ENCODE measurements at places on chromosomes 1 and 21.
A peak's percentile ranks its signal among the peaks of the same experiment; 100 is the strongest.

DNA sequence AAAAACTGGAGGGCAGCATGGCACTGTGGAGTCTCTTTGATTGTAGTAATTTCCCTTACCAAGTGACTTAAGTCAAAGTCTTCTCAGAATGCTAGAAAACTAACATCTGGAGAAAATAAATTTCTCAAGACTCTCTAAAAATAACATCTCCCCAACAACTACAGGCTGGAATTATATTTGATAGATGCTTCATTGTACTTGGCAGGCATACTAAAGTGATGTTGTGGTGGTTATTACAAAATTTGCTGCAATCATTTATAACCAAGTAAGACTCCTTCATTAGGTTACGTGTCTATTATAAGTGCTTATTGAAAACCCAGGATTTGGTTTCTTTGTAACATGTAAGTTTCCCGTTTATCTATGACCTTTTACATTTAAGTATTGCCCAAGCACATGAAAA lies 132.9 kb upstream of the NRIP1 start:
- DNase-seq: no peak

GRCh38 chr1:227828786-227829185 lies 13.3 kb downstream of the PRSS38 start:
- no peak for DNase-seq

DNA sequence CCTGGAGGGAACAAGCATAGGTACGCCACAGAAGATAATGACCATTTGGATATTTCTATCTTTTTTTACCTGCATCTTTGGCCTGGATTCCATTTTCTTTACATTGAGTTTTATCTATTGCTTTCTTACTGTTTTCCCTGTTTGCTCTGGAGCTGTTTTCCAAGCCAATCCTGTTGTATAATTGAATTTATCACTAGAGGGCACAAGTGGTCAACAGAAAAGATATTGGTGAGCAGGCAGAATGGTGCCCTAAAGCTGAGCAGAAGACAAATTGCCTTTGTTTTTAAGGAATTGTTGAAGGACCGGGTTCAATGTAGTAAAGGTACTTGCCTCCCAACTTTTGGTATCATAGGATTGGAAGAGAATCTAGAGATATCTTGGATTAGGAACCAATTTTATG lies 152.8 kb downstream of the PPP1R12B start:
- DNase-seq: peak; percentile 31

- no peak for DNase-seq
These were observed 54.4 kb upstream of the CDC42BPA start for GRCh38 chr1:227372726-227373130.

- DNase-seq: no peak
These were observed 1.1 kb upstream of the DMBX1 start for GRCh38 chr1:46488343-46489168.

DNA sequence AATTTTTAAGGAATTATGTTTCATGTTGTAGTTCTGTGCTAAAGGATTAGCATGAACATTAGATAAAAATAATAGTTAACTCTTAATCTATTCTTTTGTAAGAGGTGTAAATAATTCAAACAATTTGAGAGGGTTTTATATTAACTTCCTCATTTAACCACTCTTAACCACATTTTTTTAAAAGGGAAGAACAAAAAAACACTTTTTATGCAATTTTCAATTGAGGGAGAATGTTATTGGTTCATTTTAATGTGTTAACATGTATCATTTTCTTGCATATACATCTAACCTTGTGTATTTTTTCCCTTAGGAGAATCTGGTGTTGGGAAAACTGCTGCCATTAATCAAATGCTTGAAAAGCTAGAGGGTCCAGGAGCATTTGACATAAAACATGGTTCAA lies 169.0 kb downstream of the LBR start:
- no peak for DNase-seq

- no peak for DNase-seq
These were observed 23.8 kb downstream of the GLMN start for GRCh38 chr1:92274939-92275338.

GRCh38 chr1:187396226-187396625 lies 567.5 kb downstream of the PLA2G4A start:
- DNase-seq: no peak

GRCh38 chr21:14271053-14271452 lies 55.1 kb downstream of the RBM11 start:
- DNase-seq: no peak

DNA sequence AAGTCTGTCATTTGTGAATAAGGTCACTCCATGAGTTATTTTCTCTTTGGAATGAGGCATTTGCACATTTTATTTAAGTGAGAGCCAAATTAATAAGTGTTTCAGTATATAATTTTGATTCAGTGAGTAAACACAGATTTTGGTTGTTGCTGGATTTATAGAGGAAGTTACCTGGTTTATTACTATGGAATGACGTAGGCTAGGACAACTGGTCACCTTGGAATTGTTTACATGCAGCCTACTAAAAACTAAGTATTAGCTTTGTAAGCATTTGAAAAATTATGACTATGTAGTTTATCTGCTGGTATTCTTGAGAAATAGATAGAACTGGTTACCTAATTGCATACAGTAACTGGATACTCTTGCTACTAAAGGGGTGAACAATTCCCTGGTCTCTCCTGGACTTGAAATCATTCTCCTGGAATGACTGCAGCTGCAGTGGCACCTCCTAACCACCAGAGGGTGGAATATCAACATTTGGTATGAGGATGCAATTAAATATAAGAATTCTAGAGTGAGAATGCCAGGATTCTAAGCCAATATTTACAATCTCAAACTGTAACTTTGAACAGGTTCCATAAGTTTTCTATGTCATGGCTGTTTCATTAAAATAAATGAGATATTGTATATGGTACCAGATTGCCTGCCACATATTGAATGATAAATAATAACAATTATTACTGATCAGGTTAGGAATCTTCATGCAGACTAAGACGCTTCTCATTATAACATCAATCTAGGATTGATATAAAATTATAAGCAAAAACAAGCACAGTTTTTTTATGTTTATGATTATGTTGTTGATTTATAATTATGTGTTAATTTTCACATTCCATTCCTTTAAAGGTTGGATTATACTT lies 3.5 kb upstream of the KRTAP27-1 start:
- peak; percentile 3 for DNase-seq

DNA sequence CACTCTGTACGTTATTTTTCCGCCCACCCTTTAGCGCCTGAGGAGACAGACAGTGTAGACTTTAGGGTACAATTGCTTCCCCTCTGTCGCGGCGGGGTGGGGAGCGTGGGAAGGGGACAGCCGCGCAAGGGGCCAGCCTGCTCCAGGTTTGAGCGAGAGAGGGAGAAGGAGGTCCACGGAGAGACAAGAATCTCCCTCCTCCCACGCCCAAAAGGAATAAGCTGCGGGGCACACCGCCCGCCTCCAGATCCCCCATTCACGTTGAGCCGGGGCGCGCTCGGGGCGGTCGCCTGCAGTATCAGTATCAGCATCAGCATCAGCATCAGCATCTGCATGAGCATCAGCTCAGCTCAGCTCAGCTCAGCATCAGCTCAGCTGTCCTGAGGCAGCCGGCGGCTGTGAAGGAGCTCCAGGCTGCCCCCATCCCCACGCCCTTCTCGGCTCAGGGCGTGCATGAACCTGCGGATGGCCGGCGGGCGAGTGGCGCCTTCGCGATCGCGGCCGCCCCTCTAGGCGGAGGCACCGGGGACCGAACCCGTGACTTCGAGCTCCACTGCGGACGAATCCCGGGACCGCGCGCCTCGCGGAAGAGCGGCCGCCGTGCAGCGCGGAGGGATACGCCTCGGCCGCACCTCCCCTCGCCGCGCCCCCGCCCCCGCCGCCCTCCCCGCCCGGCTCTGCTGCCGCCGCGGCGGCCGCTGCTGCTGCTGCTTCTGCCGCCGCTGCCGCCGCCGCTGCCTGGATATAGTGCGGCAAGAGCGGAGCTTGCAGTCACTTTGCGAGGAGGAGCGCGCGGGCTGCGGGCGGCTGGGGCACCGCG lies at the start of gene NCAM2:
Gene NCAM2 (plus strand): TSS at position 774 of the 820 bp plus-strand sequence.
- peak; percentile 9 for DNase-seq

- no peak for DNase-seq
These were observed 84.3 kb downstream of the COL11A1 start for GRCh38 chr1:103024051-103024450.

DNA sequence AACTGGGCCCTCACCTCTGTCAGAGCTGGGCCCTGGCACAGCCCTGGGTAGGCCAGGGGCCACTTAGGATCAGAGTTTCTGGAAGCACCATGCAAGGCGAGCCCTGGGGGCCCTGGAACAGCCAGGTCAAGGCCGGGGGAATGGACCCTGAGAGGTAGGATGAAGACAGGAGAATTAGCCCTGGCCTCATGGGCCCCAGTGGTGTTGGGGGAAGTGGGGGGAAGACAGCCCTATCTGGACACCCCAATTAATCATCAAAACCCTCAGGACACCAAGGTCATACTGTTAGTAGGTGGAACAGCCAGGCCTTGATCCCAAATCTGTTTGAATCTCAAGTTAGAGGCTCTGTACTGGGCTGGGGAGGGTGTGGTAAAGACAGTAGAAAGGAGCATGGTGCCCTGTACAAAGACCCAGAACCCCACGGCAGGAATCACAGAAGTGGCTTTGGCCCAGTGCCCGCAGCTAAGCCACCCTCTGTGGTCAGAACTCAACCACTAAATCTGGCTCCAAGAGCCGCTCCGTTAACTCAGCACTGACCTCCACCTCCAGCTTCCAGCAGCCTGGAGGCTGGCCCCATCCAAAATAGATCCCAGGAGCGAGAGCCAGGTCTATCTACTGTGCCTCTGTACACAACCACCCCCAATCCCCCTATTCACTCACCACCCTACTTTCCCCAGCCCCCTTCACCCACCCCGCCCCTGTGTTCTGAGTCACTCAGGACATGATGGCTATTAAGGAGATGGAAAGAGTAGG lies 14.0 kb upstream of the TRIM63 start:
- no peak for DNase-seq

GRCh38 chr1:115975569-115976061 lies 698 bp upstream of the SLC22A15 start:
- DNase-seq: no peak

- no peak for DNase-seq
These were observed 190.4 kb downstream of the MIS18A start for GRCh38 chr21:32088471-32088870.

DNA sequence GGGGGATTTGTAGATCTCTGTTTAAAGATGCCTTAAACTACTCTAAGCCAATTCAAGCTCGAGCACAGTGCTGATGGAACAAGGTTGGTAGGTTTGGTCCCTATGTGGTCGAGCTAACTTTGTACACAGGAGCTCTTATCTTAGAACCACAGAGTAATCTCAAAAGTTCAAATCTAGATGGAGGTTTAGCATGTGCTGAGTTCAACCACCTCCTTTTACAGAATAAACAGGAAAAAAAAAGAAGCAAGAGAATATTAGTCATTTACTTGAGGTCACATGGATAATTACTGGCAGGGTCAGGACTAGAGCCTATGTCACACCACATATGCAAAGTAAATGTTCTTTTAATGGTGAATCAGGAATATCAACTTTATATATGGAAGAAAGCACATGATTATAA lies 86.2 kb downstream of the DTL start:
- no peak for DNase-seq

DNA sequence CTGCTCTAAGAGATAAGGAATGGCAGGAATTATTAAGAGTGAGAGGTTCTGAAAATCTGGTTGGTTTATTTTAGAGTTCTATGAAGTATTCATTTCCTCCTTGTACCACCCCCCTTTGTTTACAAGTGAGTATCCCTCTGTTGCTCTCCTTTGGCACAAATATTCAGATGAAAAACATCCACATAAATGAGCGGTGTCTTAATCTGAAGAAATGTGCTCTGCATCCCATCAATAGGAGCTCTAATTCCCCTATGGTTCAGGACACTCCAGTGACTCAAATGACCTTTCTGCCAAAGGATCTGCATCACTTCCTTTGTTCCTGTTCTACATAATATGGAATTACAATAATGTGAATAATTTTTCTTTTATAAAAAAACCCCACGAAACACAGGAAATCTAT lies 16.6 kb downstream of the DDAH1 start:
- DNase-seq: no peak

GRCh38 chr1:13700521-13701270 lies 708 bp downstream of the PRDM2 start:
- DNase-seq: no peak

- no peak for DNase-seq
These were observed 67.1 kb downstream of the MAN1C1 start for GRCh38 chr1:25683731-25684130.

DNA sequence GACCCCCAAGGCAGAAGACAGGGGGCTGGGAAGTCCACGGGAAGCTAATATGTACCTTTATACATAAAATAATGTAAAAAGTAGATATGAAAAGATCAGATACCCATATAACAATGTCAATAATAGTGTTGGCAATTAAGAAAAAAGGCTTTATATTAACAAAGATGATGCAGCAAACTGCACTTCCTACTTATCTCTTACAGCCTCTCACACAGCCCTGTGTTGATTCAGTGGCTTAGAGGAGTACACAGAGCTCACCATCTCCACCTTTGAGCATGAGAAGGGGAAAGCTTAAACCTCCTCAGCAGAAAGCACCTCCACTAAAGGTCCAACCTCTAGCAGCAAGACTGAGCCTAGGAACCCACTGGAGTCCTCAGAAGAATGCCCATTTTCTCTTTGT lies 7.2 kb upstream of the VSIG8 start:
- DNase-seq: no peak

GRCh38 chr1:220275430-220275829 lies 3.2 kb upstream of the RAB3GAP2 start:
- no peak for DNase-seq

- DNase-seq: no peak
These were observed 94.4 kb upstream of the TNFSF4 start for GRCh38 chr1:173301507-173301906.

DNA sequence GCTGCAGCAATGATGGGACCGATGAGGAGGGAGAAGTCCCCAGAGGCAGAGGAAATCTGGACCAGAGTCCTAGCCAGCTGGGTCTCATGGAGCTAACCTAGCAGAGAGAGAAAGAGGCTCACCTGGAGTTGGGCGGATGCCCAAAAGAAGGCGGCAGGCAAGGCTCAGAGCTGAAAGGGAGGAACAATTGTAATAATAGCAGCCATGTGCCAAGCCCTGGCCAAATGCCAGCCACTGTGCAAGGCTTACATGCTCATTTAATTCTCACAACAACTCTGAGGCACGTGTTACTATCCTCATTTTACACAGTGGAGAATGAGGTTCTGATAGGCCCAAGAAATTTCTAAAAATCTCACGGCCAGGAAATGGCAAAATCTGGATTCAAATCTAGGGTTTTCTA lies 50.0 kb upstream of the ZNF648 start:
- DNase-seq: no peak

Measured in HepG2 (cell line).